ENCODE measurements at places on chromosomes 5 and 9. TPM values are rescaled to one million over a fixed set of nuclear protein-coding genes. Genes with fewer than 3 reads are reported as not detected.

DNA sequence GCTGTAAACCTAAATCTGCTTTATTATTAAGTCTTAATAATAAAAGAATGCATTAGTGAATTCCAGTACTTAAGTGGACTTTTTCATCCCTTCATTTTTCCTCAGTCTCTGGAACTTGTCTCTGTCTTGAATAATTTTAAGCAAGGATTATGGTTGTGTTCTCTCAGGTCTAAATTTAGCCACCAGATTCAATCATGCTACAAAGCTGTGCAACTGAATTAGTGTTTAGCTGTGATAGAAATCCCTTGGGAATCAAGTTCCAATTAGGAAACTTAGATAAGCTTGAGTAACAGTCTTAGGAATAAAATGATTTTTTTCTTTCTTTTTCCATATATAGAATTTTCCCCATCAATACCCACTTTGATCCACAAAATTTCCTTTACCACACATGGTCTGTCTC, 104.3 kb downstream of the PLPPR1 start:
- DNase-seq, result no peak

- DNase-seq, result no peak
These were observed 54.8 kb downstream of the SLC22A5 start for GRCh38 chr5:132424167-132424880.

DNA sequence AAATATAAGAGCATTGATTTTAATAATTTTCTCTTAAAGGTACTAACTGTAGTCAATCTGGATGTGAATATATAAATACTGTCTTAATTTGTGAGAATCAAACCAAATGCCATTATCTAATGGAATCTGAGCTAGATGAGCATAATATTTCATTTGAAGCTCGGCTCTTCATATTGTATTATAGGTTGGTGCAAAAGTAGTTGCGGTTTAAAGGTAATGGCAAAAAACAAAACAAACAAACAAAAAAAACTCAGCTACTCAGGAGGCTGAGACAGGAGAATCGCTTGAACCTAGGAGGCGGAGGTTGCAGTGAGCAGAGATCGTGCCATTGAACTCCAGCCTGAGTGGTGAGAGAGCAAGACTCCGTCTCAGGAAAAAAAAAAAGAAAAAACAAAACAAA, 96.4 kb downstream of the CFAP90 start:
- DNase-seq, result no peak

- DNase-seq, result no peak
These were observed 12.6 kb upstream of the ENDOG start for GRCh38 chr9:128805661-128806060.

DNA sequence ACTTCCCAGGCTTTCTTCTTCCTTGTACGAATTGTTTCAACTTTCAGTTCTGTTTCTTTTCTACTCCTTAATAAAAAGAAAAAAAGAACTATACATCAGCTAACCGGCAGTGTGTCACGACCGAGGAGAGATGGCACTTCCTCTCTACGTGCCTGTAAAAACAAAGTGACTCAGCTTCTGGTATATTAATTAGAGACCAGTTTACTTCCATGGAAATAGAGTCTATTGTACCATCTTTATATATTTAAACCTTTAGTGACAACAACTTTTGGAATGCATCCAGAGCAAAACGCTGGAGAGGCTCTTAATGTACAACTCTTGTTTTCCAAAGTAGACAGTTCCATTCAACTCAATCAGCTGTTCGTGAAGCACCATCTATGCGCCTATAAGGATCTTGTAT, 94.5 kb upstream of the LIFR start:
- no peak for DNase-seq

IL4 gene
- polyA plus RNA-seq, result not detected

DNA sequence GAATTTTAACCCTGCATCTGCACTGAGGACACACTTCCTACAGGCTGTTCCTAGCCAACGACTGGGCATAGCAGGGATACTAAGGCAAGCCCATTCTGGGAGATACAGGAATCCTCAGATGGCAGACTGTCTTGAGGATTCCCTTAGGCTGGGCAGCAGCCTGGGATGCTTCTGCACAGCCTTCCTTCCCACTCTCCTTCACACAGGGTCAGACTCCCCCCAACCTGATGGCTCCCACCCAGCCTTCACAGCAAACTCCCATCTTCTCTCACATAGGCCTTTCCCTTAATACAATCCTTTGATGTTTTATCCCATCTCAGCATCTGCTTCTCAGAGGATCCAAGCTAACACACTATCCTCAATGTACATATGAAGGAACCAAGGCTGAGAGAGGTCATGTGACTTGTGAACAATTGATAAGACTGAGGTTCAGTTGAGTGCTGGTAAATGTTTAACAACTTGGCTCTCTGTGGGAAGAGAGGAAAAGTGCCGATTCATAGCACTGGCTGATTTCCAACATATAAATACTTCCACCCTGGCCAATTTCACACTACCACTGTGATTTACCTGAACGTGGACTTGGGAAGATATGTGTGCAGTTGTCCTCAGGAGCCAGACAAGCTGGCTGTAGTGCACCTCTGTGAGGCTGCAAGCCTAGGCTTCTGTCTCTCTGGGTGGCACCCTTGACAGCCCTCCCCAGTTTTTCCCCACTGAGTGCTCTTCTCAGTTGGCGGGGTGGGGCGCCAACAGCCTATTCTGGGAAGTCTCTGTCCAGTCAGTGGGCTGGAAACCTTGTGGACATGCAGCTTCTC, 120.2 kb upstream of the TRIM32 start:
- DNase-seq, result no peak

CANX gene
- 252 TPM for polyA plus RNA-seq

All from psoas muscle (tissue), 8 donors.